DMS 273 treated with DMSO at 0.1 percent for 48 hours (cell line): ENCODE measurements at places on chromosomes 3 and 15.

- no peak for DNase-seq
Measured at GRCh38 chr15:32716216-32716914, 1.4 kb upstream of the GREM1 start.

- DNase-seq, result no peak
Measured at GRCh38 chr3:45639044-45639392, 44.5 kb downstream of the LIMD1 start.

DNA sequence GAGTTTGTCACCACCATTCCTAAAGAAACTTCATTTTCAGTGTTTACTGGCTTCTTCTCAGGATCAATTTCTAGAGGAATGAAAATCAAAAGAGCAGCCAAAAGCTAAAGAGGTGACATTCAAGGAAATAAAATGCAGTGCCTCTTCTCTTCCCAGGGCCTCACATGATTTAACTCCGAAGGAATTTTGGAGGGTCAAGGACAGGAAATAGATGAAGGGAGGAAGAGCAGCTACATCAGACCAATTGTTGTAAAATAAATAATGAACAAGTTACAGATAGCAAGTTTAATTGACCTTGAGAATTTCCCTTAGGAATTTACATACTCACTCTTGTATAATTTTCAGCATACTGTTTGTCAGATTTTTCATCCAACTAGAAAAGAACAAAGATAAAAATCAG, 78.1 kb downstream of the LRRFIP2 start:
- no peak for DNase-seq

- DNase-seq, result no peak
Measured at GRCh38 chr15:29337156-29337959, 67.7 kb upstream of the NSMCE3 start.

GRCh38 chr15:68310804-68311463, 33.4 kb downstream of the FEM1B start:
- no peak for DNase-seq

DNA sequence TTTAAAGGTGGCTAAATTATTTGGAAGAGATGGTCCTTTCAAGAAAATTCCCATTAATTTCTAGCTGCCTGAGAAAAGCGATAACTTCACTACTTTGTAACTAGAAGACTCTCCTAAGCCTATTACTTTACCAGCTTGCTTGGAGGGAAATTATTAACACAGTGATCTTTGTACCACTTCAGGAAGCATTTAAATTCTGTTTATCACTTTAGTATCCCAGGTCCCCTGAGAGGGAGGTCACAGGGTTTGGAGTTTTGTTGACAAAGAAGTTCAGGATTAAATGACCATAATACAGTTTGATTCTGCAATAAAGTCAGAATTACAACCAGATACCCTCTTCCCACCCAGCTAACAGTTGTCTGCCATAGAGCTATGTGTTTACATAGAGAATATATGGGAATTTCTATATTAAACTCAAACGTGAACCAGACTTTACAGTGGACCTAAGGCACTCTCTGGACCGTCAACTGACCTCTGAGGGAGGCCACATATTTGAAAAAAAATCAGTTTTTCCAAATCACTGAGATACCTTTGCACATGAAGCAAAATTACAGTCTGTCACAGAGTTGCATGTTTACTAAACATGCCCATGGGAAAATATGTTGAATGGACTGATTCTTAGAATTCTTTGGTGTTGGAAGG, 3.0 kb downstream of the SLC27A2 start:
- no peak for DNase-seq

- DNase-seq, result no peak
Measured at GRCh38 chr3:123314359-123315270, 112.9 kb downstream of the SEC22A start.

DNA sequence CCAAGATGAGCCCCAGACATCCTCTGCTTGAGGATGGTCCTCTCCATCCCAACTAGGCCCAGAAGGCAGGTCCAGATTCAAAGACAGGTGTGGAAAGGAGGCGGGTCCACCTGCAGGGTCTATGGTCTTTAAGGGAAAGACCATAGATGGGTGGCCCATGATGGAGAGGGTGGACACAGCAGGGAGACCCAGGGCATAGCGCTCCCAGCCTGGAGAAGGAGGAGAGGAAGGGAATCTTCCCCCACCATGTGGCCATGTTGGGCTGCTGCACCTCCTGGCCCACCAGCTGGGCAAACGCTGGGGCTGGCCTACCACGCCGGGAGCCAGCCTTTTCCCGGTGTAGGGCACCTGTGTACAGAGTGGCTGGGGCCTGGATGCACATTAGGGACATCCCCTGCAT, 265.2 kb upstream of the TLE3 start:
- no peak for DNase-seq

DNA sequence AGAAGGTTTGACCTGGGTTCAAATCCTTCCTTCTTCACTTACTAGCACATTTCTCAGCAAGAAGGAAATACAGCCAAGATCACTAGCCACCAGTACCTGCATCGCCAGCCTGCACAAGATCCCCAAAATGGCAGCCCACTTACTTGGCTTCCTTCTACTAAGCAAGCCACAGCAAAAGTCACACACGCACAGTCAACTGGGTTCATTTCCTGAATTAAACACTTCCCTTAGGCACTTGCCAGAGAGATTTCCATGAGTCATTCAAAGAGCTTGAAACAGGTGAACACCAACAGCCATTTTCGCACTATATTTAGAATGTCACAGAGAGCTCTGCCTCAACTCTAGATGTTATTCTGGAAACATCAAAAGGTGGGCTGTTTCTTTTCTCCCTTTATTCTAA, 42.6 kb downstream of the MGLL start:
- no peak for DNase-seq

GRCh38 chr3:32569540-32570420, 878 bp downstream of the DYNC1LI1 start:
- DNase-seq, result no peak

GRCh38 chr3:145776782-145777408, 384.1 kb downstream of the PLOD2 start:
- DNase-seq, result peak; percentile 7

DNA sequence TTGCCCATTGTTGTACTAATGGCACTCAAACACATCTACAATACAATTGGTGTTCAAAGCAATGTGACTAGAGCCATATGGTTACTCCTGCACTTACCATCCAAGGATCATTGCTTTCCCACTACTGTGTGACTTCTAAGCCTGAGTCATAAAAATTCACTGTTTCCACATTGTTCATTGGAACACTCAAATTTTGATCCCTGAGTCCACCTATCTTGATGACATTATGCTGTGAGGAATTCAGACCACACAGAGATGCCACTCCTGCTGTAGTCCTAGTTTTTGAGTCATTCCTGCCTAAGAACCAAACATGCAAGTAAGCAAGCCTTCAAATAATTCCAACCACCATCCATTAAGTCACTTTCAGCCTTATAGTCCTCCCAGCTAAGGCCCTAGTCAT, 176.2 kb downstream of the EFHB start:
- no peak for DNase-seq

- DNase-seq, result no peak
Measured at GRCh38 chr15:100339999-100340398, 1.8 kb downstream of the ADAMTS17 start.

DNA sequence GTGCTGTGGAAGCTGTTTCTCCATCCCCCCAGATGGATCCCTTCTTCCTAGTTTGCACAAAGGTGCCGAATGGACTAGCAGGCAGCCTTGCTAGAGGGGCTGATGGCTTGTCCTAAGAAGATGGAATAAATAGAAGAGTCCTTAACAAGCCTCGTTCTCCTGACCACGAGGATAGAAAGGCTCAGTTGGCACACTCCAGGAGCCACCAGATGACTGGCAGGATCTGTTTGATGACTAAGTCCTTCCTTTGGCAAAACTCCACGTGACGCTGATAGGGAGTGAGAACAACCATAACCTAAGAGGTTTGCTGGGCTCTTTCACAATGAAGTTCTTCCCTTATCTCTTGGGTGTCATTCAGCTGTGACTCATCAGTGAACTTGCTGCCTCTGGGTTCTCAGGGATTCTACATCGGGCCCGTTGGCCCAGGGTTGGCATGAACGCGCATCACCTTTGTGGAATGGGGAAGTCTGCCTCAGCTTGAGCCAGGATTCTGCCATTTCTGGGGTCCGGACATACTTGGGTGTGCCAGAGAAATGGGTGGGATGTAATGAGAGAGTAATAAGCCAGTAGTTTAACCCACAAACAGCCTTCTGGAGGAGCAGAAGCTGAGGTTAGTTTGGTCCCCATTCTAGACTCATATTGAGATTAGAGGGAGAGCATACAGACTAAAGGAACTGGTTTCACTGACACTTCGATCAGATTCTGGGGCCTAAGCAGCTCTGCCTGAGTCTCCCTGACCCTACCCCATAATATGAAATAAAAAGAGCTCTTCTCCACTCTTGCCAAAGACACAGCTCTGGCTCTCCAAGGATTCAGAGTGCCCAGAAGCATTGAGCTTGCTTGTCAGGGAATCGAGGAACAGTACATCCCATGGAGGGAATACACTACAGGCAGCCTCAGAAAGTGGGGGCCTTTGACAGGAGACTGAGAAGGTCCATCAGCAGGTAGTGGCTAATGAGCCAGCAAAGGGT, 2.0 kb upstream of the MELTF start:
- DNase-seq, result no peak

DNA sequence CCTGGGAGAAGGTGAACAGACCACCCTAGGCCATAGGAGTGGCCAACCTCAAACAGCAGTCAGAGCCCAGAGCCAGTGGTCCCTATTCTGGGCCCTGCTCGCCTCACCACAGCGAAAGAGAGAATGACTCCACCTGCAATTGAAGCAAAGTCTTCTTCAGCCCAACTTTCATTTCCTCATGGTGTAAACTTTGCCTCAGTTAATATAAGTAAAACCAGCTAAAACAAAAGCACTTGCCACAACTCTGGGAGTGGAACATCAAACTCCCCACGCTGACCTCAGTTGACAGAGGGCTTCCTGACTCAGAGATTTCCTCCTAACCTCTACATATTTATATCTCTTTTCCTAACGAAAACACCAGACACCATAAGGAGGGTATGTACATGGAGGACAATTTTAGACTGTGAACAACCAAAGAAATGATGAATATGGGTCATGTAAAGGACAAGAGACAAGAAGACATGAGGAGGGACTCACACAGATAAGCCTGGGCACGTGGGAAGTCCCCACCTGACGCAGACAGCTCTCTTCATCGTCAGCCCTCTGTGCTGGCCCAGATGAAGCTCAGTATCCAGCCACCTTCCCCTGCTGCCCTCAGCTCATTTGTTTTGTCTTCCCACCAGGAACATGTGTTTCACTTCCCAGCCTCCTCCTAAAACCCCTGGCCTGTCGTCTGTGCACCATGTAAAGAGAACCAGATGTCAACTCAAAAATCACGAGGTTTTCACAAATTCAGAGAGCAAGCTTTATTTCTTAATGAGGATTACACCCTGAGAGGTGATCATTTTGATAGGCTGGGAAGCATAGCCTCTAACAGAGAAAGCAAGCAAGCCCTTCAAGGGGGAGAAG, 140.9 kb downstream of the KCNMB2 start:
- DNase-seq, result no peak

DNA sequence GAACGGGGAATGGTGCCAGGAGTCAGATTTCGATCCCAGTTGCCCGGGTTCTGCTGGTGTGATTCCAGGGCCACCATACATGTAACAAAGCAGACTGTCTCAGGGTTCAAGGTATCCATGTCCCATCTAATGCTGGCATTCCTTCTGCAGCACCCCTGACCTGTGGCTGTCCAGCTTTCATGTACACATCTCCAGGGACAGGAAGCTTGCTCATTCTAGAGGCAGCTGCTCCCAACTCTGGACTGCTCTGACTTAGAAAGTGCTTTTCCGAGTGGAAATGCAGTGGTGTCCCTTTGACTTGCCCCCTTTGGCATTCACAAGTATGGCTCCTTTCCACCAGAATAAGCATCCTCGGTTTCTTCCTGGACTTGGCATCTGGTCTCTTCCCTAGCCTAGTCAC, 30.9 kb downstream of the PML start:
- DNase-seq, result no peak

DNA sequence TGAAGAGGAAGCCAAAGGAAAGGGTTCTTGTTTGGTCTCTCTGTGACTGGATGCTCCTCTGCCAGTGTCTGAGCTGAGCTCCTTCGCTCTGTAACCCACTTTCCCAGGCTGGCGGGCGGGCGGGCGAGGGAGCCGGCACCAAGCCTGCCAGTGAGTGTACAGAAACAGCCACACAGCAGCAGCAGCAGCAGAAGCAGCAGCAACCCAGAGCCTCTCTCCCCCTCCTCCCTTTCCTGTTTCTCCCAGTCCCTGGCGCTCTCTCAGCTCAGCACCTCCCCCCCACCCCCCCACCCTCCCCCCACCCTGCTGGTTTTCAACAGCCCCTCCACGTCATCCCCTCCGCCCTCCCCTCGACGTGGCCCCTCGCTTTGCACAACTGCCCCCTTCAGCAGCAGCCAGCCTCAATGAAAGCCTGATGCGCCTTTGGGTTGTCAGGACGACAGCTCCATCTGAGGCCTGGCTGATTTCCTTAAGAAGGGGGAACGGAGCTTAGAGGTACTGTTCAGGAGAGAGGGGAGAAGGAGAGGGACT, at the start of gene LSAMP:
Gene LSAMP, minus strand, starts transcription at position 177 of the 531 bp plus-strand sequence.
- DNase-seq, result no peak

DNA sequence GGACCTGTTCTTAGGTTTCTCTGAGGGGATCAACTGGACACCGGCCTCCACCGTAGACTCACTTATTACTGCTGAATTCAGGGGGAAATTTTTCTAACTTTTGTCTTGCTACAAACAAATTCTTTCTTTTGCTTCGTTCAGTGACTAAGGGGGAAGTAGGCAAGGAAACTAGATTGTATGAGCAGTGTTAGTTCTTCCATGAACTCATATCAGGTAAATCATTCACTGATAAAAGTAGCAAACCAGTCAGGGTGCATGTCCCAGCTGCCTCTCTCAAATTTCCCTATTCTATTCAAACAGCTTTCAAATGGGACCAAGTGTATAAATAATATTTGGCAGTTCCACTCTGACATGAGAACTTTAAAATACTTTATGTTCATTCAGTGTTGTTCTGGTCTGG, 7.3 kb upstream of the CCDC13 start:
- DNase-seq, result no peak

DNA sequence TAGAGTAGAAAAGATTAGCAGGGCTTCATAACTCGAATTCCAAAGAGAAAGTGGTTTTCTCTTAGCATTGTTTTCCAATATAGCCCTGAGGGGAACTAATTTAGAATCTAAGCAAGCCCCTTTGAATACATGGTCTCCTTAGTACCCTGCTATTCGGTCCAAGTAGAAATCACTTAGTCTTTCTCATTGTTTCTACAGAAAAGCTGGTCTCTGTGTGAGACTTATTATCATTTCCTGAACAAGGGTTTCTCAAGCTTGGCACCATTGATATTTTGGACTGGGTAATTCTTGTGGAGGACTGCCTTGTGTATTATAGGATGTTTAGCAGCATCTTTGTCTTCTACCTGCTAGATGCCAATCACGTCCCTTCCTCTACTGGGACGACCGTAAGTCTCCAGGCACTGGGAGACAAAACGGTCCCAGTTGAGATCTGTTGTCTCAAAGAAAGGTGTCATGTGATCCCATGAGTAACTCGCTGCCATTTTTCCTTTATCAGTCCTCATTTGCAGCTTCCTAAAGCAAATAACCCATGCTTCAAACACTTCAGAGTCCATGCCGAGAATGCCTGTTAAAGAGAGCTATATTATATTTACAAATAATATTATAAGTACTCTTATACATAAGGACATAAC, 230.7 kb upstream of the SLCO3A1 start:
- DNase-seq, result no peak

GRCh38 chr3:177426878-177427495, 229.7 kb upstream of the TBL1XR1 start:
- DNase-seq, result no peak
